Stimulated activated CD8-positive, alpha-beta memory T cell treated with anti-CD3 and anti-CD28 coated beads, Interleukin-7, amount 100 ng/mL, for 48 hours (primary cell): ENCODE measurements at places on chromosomes 3 and 15.

DNA sequence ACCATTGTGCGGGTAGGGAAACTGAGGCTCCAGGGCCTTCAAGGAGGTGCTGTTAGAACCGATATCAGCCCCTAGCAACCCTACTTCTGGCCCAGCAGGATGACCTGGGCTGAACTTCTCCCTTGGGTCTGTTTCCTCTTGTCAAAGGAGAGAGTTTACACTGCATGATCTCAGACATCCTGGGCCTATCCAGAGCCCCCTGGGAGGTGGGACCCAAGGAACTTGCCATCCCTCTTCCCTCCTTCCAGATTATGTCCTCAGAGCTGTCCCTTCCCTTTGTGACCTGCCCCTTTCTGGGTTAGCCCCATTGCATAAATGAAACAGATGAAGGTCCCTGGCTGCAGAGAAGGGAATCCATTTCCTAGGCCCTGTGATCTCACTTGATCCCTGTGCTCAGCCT, 12.3 kb upstream of the DNAH1 start:
- no peak for DNase-seq

- DNase-seq: no peak
Observed at GRCh38 chr15:85422607-85423006, 42.2 kb downstream of the AKAP13 start.

DNA sequence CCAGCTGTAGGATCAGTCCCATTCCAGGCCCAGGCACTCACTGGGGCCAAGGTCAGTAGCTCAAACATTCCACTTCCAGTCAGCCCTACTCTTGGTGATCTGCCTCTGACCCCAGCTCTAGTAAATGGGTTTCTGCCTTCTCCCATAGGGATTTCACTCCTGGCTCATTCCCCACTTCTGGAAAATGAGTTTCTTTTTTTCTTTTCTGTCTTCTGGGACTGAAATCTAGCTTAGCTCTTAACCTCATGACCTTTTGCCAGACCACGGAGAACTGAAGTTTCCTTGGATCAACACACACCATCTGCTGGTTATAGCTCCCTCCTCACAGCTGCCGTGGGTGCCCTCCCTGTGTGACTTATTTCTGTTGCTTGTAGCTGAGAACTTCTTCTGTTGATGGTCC, 21.3 kb downstream of the MME start:
- no peak for DNase-seq

DNA sequence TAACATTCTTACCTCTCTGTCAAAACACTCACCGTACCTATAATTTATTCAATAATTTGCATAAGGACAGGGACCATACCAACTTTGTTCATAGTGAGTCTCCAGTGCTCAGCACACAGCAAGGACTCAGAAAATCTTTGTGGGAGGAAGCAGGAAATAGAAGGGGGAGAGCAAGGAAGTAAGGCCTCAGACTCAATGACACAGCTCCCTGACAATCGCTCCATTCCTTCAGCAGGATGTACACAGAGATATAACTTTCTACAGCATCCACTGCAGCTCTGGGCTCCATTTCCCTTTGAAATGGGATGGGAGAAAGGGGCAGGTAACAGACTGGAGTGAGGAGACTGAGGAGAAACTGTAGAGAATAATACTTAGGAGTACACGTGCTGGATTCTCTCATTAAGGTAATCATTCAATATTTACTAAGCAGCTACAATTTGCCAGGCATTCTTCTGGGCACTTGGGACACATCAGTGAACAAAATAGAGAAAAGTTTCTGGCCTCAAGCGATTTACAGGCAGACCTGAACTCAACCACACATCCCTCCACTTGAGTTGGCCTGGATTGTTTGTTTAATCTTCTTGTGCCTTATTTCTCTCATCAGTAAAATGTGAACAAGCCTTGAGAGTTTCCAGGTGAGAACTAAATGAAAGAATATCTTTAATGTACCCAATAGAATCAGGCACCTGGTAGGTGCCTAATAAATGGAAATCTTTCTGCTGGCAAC, 330.3 kb upstream of the THBS1 start:
- DNase-seq: no peak

- no peak for DNase-seq
Observed at GRCh38 chr3:8835385-8835784, 66.0 kb upstream of the OXTR start.

DNA sequence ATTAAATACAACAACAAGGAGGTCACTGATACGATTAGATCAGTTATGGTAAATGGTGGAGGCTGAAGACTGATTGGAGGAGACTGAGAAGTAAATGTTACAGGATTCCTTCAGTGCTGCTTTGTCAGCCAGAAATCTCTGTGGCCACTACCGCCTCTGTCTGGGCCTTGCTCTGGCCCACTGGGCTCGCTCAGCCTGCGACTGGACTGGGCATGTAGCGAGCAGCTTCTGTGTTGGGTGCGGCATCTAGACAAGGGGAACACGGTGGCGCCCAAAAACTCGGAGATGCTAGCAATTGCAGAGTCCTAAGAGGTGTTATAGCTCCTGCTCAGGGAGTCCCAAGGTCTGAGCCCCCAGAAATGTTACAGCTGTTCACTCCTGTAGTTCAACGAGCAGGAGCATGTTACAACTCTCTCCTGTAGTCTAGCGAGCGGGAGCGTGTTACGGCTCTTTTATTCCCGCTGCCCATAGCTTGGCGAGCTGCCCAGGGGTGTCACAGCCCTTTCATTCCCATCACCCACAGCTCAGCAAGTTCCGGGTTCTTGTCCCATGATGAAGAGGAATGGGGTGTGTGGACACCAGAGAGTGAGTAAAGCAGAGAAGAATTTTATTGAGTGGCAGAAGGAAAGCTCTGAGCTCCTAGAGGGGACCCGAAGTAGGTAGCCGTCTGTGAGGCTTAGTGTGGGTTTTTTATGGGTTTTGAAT, 24.7 kb downstream of the SLC15A2 start:
- DNase-seq: no peak

GRCh38 chr3:86814918-86815655, 175.9 kb downstream of the VGLL3 start:
- no peak for DNase-seq

DNA sequence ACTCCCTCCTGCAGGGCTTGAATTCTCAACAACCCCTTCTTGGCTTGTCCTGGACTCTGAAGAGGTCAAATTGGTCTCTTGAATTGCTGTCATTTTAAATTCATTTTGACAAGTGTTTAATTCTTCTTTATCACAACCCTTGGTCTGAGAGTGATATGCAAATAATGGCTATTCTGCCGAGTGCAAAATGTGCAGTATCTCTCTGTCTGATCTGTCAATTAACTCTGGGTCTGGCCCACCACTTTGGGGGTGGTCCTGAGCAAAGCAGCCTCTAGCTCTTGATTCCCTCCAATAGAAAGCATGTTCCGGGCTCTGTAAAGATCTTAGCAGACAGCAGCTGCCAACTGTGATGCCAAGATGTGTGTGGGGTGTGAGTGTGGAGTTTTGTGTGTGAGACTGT, 2.2 kb upstream of the IGDCC3 start:
- no peak for DNase-seq

DNA sequence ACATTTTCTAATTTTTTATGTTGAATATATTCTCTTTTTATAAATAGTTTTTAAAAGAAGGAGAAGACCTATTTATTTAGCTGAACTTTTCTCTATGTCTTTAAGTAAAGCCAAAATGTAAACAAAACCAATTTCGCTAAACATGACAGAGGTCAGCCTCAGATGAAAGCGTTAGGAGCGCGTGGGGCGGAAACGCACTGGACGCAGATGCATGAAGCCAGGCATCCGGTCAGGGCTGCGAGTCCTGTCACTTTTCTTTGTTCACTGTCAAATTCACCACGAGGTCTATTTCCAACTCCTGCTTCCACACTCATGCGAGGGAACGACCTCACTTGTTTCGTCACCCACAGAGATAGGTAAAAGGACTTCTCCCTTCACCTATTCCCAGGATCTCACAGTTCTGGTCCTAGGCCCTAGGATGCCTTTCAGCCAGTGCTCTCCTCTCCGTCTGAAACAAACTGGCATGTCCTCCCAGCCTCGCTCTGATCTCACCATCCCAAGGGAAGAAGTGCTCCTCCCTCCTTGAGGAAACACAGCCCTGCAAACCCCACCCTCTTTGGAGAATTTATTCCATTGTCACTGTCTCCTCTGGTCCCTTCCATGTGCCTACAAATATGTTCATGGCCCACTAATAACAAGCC, 57.9 kb downstream of the ITGB5 start:
- no peak for DNase-seq

DNA sequence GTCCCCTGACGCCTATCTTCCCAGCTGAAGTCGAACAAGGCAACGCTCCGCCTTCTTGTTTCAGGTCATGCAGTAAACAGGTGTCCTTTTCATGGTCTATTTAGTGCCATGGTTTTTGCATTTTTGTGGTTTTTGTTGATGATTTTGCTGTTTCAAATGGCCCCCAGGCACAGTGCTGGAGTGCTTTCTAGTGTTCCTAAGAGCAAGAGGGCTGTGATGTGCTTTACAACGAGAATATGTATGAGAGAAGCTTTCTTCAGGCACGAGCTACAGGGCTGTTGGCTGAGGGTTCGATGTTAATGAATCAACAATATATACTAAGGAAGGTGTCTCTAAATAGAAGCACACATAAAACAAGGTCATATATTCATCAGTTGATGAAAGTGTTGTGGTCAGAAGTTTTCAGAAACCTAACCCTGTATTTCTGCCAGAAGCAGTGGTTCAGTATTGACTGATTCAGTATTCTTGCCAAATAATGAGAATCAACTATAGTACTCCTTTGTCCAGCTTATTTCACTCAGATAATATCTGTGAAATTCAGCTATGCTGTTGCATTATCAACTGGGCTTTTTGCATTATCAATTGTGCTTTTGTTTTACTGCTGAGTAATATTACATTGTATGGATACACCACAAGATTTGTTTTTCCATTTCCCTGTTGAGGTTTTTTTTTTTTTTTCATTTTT, 18.5 kb downstream of the LIMD1 start:
- DNase-seq: no peak

DNA sequence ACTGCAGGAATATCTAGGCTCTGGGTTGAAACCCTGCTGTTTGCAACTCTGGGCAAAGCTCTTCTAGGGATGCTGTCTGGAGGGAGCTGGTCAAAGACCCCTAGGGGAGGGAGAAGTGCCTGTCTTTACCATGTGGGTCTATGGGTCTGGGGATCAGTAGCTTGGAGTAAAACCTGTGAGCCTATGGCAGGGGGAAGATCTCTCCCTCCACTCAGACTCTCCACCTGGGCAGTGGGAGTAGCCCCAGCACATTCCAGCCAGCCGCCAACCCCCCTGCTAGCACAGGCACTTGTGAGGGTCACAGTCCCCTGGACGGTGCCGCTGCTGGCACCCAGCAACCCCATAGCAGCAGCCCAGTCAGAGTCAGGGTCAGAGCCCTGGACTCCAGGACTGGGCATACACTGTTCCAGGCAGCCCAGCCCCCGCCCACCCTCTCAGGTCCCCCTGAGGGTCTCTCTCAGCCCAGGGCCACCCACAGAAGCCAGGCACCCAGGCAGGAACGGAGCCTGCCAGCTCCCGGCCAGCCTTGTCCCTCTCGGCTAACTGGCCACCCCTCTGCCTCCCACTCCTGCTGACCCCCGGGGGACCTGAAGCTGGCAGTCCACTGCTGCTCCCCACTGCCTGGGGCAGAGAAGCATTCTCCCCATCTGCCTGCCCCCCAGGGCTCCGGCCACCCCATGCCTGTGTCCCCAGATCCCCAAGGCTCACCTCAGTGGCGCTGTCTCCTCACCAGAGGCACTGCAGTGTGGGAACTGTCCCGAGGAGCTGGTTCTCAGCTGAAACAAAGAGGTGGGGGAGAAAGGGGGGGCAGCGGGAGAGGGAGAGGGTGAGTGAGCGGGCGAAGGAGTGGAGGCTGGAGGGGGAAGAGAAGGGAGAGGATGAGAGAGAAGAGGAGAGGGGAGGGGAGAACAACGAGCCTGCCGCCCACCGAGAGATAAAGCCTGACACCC, 10.8 kb downstream of the GLYCTK start:
- no peak for DNase-seq

DNA sequence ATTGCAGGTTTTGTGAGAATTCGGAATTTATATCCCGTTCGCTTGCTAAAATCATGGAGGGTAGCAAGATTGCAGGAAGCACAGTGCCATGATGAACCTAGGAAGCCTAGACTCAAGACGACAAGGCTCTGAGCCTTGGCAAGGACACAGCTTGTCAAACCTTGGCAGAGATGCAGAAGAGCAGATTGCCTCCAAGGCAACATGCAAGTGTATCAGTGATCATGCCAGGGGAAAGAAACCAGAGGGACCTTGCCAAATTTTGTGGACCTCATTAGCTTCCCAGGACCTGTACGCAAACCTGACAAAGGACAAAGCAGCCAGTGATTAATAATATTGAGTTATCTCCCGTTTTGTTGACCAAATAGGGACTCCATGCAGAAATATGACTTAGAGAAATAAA, 159.7 kb downstream of the GOLIM4 start:
- DNase-seq: no peak

DNA sequence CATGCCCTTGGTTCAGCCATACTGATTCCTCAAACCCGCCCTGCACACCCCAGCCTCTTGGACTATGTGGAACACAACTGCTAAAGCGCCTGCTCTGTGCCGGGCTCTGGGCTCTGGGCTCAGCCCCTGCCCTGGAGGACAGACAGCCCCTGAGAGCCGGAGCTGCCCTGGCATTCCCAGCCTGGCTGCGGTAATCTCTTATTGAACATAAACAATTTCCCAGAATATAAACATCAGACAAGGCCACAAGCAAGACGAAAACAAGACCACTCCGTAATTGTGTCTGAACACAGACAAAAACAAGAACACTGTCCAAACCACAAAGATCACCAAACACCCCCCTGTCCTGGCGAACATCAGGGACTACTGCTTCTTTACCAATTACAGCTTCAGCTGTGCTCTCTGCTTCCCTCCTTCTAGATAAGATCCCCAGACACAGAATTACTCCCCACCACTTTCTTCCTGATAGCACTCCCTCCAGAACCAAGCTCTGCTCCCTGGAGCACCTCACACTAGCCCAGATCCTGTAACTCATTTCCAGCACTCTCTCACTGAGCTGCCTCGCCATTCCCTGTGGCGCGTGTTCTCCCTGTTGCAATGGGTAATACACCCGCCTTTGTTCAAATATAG, 57.1 kb upstream of the TLE3 start:
- no peak for DNase-seq

DNA sequence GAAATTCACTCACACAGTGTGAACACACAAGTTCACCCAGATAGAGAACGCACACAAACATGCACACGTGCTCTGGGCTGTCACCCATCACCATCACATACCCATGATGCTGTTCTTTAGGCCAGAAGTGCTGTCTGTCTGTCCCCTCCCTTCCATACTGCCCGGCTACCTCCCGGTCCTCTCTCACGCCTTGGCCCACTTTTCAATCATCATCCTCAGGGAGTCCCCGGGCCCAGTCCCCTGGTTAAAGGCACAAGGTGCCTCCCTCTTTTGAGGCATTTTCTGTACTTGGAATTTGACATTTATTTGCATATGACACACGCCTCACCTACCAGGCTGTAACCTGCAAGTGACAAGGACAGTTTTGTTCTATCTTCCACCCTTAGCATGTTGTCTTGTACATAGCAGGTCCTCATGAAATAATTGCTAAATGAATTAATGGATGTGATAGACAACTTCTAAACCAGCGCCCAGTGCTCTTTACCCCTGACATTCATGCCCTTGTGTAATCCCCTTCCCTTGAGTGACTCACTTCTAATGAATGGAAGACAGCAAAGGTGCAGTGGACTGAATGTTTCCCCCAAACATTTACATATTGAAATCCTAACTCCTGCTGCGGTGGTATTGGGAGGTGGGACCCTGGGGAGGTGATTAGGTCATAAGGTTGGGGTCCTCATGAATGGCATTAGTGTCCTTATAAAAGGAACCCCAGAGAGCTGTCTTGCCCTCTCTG, 73.9 kb upstream of the ADPGK start:
- DNase-seq: no peak

GRCh38 chr15:85463976-85464375, 83.6 kb downstream of the AKAP13 start:
- DNase-seq: no peak

GRCh38 chr15:69818529-69818928, 279.2 kb downstream of the TLE3 start:
- DNase-seq: no peak
